Immature natural killer cell (primary cell): ENCODE measurements at places on chromosomes 11 and 22. TPM values are rescaled to one million over a fixed set of nuclear protein-coding genes. Genes with fewer than 3 reads are reported as not detected.

The MMP12 gene
- not detected for polyA plus RNA-seq

The SLC16A8 gene
- 0.42 TPM for polyA plus RNA-seq

The BDNF gene
- not detected for polyA plus RNA-seq

The CHRM1 gene
- polyA plus RNA-seq, result not detected

The TMPRSS6 gene
- polyA plus RNA-seq, result 0.28 TPM

The CNTF gene
- polyA plus RNA-seq, result 0.46 TPM

The CBX7 gene
- 9.6 TPM for polyA plus RNA-seq

The C11orf42 gene
- not detected for polyA plus RNA-seq

The MPEG1 gene
- polyA plus RNA-seq, result 13.2 TPM

The ART5 gene
- polyA plus RNA-seq, result not detected

The TNNI2 gene
- not detected for polyA plus RNA-seq

DNA sequence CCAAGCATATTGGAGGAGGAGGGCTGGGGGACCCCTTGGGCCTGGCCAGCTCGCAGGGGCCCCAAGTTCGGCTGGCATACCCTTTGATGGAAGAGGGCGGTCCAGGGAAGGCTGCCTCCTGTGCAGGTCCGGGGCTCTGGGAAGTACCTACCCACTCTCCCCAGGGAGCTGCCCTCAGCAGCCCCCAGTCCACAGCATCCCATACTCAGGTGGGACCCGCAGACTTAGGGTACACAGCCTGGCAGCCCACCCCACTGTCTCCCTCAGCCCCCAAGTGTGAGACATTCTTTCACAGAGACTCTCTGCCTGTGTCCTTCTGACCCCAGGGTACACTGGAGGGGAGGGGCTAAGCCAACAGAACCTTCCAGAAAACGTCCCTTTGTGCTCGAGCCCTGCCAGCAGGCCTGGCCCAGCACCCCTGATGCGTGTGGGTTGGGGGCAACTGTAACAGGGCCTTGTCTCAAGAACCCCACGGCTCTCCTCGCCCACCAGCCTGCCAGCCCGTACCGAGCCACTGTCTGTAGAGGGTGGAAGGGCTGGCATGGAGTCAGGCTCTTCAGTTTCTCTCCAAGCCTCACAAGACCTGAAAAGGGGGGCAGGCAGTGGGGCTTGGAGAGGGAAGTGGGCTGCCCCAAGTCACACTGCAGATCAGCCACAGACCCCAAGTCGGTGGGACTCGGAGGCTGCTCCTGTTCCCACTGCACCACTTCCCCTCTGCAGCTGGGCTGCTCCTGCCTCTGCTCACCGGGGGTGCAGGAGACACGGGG is 7.0 kb upstream of the TNFRSF13C start:
- no peaks in the 10 kb centered on the region for H3K27me3 ChIP-seq
- no peak overlapping the region for H3K27ac ChIP-seq
- no peak overlapping the region for H3K4me3 ChIP-seq
- no peaks in the 10 kb centered on the region for H3K36me3 ChIP-seq

GRCh38 chr11:83773950-83774880 is 488.0 kb upstream of the CCDC90B start:
- peaks cover 3% of the 10 kb centered on the region for H3K27me3 ChIP-seq
- no peak overlapping the region for H3K4me3 ChIP-seq
- H3K4me1 ChIP-seq, result no peaks in the 10 kb centered on the region
- H3K36me3 ChIP-seq, result no peaks in the 10 kb centered on the region
- DNase-seq, result no peak
- H3K27ac ChIP-seq, result no peak overlapping the region

- no peaks in the 10 kb centered on the region for H3K27me3 ChIP-seq
- no peak for DNase-seq
- no peak overlapping the region for H3K27ac ChIP-seq
- no peaks in the 10 kb centered on the region for H3K36me3 ChIP-seq
- no peak overlapping the region for H3K4me3 ChIP-seq
Observed at GRCh38 chr22:27594474-27595134, 207.0 kb downstream of the MN1 start.

- H3K36me3 ChIP-seq, result peaks cover 4% of the 10 kb centered on the region
- H3K4me1 ChIP-seq, result peaks cover 29% of the 10 kb centered on the region
- DNase-seq, result peak; percentile 79
- peak overlapping the region; percentile 83 for H3K4me3 ChIP-seq
Observed at GRCh38 chr11:2271077-2271326, 614 bp upstream of the ASCL2 start.

GRCh38 chr11:47152126-47152952 is 24.3 kb downstream of the ARFGAP2 start:
- peaks cover 4% of the 10 kb centered on the region for H3K36me3 ChIP-seq
- H3K27ac ChIP-seq, result no peak overlapping the region
- no peaks in the 10 kb centered on the region for H3K27me3 ChIP-seq
- DNase-seq, result no peak
- H3K4me1 ChIP-seq, result peaks cover 28% of the 10 kb centered on the region

GRCh38 chr11:95897731-95898130 is 26.2 kb downstream of the MTMR2 start:
- H3K4me1 ChIP-seq, result peaks cover 2% of the 10 kb centered on the region
- no peak for DNase-seq
- no peak overlapping the region for H3K27ac ChIP-seq
- no peaks in the 10 kb centered on the region for H3K36me3 ChIP-seq
- no peak overlapping the region for H3K4me3 ChIP-seq

- no peak for DNase-seq
- H3K4me3 ChIP-seq, result no peak overlapping the region
- H3K36me3 ChIP-seq, result no peaks in the 10 kb centered on the region
- no peaks in the 10 kb centered on the region for H3K4me1 ChIP-seq
- H3K27ac ChIP-seq, result no peak overlapping the region
Observed at GRCh38 chr11:28835790-28836189, 727.6 kb downstream of the METTL15 start.

DNA sequence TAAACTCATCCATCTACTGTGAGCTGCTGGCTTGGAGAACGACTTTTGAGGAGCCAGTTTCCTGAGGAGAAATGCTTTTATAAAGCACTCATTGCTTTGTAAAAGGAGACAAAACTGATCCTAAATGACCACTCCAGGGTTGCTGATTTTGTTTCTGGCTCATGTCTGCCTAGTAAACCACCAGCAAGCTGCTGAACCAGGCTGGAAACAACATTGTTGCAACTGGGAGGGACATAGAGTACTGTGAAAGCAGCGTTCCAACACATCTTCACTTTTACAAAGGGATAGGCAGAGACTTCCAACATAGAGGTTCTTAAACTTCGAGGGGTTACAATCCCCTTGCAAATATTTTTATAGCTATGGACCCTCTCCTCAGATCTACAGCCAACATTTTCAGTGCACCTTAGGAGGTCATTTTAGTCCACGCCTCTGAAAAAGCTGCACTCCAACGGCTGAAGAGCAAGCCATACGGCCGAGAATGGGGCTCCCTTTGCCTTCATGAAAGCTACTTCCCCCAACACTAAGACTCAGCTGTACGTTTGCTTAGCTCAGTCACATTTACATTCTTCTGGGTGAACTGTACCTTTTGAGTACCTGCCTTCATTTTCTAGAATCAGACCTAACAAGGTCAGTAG is 54.7 kb downstream of the PANX1 start:
- H3K4me3 ChIP-seq, result no peak overlapping the region
- H3K36me3 ChIP-seq, result peaks cover 22% of the 10 kb centered on the region
- H3K27ac ChIP-seq, result no peak overlapping the region
- H3K4me1 ChIP-seq, result no peaks in the 10 kb centered on the region
- no peaks in the 10 kb centered on the region for H3K27me3 ChIP-seq
- no peak for DNase-seq

- no peak overlapping the region for H3K27ac ChIP-seq
- H3K4me3 ChIP-seq, result no peak overlapping the region
- no peak for DNase-seq
- peaks cover 2% of the 10 kb centered on the region for H3K27me3 ChIP-seq
Observed at GRCh38 chr11:59943997-59944714, 5.9 kb downstream of the OOSP1 start.

DNA sequence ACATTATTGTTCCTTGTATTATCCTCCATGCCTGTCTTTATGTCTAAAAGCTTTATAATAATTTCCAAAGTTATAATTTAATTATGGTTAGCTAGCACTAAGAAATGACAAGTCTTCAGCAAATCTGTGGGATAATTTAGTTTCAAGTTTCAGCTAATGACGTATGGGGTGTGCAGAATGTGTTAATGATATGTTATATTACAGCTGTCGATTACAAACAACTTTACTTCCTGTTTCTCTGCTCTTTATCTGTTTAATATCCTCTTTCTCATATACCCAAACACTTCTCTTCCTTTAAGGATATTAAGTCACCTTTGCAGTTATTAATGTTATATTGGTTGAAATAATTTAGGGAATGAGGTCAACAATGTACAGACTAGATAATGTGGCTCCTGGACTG is 161.8 kb downstream of the CASP12 start:
- H3K27me3 ChIP-seq, result peaks cover 2% of the 10 kb centered on the region
- no peak overlapping the region for H3K4me3 ChIP-seq
- peaks cover 4% of the 10 kb centered on the region for H3K36me3 ChIP-seq
- H3K4me1 ChIP-seq, result peaks cover 13% of the 10 kb centered on the region

GRCh38 chr11:61976813-61977475 is 9.5 kb upstream of the FTH1 start:
- no peak for DNase-seq
- no peak overlapping the region for H3K27ac ChIP-seq
- H3K27me3 ChIP-seq, result peaks cover 4% of the 10 kb centered on the region
- no peak overlapping the region for H3K4me3 ChIP-seq
- H3K4me1 ChIP-seq, result no peaks in the 10 kb centered on the region
- no peaks in the 10 kb centered on the region for H3K36me3 ChIP-seq

DNA sequence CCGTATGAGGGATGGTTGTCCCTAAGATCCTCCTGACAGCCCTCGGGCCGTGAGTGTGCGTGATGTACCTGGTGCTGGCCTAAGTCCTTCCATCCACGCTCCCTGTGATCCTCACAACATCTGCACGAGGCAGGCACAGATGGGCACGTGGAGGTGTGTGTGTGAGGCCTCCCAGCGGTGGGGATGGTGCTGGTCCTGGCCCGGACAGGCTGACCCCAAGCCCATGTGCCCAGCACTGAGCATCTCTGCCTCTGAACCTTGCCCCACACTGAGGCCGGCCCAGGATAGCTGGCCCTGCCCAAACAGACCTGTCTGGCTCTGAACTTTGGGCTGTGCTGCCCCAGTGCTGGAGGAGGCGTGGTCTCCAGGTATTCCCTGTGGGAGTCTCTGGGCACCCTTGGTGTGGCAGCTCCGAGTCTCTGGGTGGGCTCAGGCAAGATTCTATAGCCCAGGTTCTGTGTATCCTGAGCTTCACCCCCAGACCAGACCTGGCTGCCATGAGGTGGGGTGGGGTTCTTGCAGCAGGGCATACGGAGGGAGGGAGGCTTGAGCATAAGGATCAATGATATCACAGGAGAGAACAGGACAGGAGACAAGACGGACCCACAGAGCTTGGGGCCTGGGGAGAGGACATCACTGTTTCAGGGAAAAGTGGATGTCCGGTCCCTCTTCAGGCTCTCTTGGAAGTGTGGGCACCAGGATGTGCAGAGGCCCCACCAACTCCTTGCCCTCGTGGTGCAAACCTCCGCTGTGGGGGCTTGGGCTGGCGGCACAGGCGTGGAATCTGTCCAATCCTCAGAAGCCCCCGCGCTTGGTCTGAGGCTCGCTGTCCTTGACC is 881.8 kb downstream of the BRD1 start:
- H3K36me3 ChIP-seq, result no peaks in the 10 kb centered on the region
- DNase-seq, result no peak
- peaks cover 3% of the 10 kb centered on the region for H3K27me3 ChIP-seq
- no peak overlapping the region for H3K27ac ChIP-seq

DNA sequence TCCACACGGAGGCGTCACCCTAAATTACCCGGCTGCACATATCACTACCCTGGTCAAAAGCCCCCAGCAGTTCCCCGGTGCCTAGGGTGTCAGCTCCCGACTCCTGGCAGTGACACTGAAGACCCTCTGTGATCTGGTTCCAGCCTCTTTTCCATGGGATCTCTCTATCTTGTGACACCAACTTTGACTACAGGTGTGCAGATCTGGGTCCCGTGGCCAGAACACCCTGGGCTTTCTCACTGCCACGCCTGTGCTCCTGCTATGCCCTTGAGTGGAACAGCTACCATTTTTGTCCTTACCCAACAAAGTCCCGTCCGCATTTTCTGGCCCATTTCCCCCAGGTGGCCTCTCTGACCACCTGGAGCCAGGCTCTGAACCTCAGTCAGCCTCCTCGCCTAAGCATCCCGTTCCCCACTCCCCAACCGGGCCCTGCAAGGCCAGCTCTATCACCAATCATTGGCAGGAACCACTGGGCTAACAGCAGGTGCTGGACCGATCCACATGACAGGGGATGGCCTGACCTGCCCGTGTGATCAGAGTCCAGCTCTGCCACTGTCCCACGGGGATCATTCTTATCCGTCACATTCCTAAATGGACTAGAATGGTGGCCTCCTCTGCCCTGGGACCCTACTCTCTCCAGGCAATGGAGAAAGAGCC is 20.7 kb upstream of the CBX7 start:
- peaks cover 19% of the 10 kb centered on the region for H3K27me3 ChIP-seq
- H3K4me1 ChIP-seq, result peaks cover 62% of the 10 kb centered on the region
- no peak for DNase-seq
- peak overlapping the region; percentile 81 for H3K4me3 ChIP-seq
- peak overlapping the region; percentile 99 for H3K27ac ChIP-seq
- no peaks in the 10 kb centered on the region for H3K36me3 ChIP-seq

DNA sequence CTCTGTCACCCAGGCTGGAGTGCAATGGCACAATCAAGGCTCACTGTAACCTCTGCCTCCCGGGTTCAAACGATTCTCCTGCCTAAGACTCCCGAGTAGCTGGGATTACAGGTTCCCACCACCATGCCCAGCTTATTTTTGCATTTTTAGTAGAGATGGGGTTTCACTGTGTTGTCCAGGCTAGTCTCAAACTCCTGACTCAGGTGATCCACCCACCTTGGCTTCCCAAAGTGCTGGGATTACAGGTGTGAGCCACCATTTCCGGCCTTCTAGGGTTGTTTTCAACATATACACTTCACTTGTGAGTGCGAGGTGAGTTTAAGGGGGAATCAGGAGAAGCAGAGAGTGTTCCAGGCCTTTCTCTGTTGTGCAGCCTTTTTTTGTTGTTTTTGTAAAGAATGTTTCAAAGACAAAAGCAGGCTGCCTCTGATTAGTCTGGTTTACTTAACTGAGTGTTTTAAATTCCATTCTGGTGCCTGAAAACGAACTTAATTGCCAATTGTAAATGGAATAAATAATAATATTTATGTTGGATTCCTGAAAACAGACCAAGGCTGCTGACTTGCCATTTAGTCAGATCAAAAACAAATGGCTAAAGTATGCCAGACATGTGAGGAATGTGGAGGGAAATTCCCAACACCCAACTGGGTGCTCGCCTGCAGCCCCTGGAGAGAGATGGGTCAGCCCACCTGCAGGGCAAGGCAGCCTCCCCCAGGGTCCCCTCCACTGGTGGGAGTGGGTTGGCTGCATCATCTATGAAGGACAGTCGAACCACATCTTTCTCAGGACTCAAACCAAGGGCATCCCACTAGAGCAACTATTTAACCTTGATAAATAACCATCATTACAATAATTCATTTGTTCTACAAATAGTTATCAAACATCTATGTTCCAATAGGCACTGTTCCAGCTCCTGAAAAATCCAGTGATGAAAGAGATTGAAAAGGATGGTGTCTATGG is 4.6 kb upstream of the RANGAP1 start:
- H3K36me3 ChIP-seq, result no peaks in the 10 kb centered on the region
- H3K4me3 ChIP-seq, result no peak overlapping the region
- DNase-seq, result no peak
- H3K27me3 ChIP-seq, result peaks cover 5% of the 10 kb centered on the region
